DND-41 (cell line): ENCODE measurements at places on chromosomes 1 and 21.

GRCh38 chr1:222919478-222919865 is 104.6 kb downstream of the DISP1 start:
- DNase-seq: no peak

GRCh38 chr1:164853146-164853545 is 294.2 kb downstream of the PBX1 start:
- DNase-seq: no peak

DNA sequence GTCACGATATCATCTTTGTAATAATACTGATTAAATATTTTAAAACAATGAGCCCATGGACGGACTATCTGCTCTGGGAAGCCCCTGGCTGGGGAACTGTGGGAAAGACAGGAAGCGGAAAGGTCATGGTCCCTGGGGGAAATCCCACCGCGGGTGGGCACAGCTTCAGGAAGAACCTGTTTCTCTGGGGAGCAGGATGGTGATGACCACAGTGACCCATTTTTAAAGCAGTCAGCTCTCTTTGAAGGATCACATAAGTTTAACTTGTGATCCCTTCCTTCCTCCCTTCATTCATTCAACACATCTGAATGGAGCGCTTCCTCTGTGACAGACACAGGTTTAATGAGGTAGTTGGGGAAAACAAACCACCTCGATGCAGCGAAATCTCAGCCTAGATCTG is 73.0 kb downstream of the DHRS3 start:
- no peak for DNase-seq

DNA sequence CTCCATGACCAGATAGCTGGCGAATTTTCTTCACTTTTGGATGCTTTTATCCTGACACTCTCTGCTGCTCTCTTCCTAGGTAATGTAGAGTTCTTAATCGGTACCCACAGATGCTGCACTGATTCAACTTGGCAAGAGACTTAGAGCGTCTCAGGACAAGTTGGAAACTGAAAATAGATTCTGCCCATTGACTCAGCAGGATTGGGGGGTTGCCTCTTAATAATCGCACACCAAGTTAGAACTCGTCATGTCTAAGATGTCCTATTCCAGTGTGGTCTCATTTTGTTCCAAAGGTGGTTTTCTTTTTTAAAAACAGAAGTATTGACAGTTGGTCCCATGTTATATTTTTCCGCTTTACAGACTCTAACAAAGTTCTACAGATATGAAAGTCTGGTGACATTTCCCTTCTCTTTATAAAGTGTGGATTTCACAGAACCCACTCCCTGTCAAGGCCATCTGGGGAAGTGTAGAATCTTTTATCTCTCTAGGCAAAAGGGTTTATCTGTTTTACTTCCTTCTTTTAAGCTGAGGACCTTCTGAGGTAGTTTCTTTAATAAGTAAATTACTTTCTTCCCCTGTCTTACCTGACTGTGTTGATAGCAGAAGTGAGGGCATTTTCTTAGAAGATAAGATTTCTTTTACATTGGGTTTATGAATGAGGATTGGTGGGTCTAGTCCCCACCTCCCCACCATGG is 12.1 kb upstream of the DIPK1A start:
- DNase-seq: no peak

- no peak for DNase-seq
Observed at GRCh38 chr1:240091614-240092300, at the start of gene FMN2. Gene FMN2, plus strand, starts transcription at chr1:240091883. Its CDS starts 227 bp downstream, at chr1:240092110.

- no peak for DNase-seq
Observed at GRCh38 chr1:165353731-165354671, 2.5 kb downstream of the LMX1A start.

DNA sequence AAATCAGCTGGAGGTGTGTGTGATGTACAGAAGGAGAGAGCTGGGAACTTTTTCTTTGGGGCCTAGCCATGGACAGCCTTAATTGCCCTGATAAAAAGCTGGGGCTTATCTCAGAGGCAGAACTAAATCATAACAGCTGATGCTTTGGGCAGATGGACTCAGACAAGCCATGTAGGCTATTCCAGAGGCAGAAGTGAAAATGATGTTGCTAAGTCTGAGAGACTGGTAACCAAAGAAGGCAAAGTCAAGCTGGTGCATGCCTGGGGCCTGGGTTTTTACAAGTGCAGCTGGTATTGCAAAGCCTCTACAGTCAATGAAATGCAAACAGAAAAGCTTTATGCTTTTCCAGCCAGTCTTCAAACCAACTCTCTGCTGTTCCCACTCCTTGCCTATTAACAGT is 39.0 kb upstream of the LMX1A start:
- no peak for DNase-seq

DNA sequence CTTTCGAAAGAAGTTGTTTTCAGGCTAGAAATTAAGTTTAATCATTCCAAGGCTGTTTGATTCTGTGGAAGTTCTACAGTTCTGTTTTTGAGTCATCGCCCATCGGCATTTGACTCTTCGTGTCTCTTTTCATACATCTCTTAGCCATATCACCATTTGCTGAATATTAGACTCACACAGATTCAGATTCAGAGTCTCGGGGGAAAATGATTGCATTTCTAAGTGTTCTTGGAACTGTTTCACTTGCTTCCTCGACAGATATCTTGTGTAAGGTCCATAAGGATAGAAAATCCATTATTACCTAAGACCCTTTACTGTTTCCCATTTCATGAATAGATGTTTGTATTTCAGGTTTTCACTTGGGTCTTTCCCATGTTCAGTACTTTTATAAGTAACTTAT is 237.0 kb upstream of the SGIP1 start:
- no peak for DNase-seq

DNA sequence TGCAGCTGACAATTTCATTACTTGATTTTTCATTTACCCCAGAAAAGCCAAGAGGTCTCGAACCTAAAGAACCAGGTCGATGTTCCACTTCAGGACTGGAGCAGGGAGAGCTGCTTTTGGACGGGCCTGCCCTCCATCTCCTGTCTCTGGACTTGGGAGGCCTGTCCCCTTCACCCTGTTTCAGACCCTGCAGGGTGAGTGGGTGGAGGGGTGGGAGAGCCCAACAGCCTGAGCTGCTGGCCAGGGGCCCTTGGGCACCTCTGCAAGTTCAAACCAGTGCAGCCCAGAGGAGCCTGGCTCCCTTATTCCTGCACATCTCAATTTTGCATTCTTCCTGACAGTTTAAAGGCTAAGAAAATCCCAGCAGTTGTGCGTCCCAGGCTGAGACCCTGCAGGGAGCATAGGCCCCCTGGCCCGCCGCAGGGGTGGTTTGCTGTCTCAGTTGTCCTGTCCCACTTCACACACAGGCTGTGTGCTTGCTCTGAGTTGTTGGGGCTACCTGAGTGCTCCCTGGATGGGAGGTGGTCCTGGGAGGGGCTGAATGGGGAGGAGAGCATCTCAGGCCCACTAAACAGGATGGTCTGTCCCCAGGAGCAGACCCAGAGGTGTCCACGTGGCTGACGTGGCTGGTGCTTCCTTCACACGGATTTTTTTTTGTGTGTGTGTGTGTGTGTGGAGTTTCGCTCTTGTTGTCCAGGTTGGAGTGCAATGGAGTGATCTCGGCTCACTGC is 443.7 kb downstream of the PTPRU start:
- no peak for DNase-seq

- DNase-seq: no peak
Observed at GRCh38 chr1:225762444-225762843, 15.2 kb upstream of the SRP9 start.

- DNase-seq: peak; percentile 26
Observed at GRCh38 chr1:112618114-112618720, 724 bp downstream of the ST7L start.

- DNase-seq: no peak
Observed at GRCh38 chr1:30550365-30551220, 172.8 kb downstream of the MATN1 start.

DNA sequence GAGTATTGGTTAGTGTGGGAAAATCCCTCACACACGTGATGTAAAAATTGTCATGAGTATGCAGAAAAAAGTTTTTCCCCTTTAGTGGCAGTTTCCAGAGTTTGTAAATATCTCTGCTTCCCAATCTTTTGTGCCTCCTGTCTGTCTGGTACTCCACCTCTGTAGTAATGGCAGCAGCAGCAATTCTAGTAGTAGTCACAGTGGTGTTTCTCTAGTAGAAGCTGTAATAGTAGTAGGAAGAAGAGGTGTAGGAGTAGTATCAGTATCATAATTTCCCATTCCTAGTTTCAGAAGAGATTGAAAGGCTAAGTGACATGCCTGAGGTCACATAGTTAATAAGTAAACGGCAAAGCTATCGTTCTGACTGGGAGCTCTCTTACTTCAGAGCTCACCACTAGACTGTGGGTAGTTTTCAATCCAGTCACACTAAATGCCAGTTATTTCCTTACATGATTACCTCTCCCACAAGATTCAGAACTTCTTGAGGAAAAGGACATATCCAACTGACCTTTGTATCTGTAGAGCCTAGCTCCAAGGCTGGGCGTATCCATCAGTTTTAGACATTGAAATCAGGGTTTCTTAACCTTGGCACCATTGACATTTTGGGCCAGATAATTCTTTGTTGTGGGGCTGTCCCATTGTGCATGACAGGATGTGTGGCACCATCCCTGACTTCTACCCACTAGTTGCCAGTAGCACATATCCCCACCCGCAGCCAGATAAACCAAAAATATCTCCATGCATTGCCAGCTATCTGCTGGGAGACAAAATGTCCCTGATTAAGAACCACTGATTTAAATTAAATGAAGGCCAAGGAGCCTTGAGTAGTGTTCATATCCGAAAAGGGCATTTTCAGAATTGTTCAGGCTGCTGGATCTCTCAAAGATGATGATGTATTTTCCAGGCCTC is 135.9 kb downstream of the FGGY start:
- DNase-seq: no peak

DNA sequence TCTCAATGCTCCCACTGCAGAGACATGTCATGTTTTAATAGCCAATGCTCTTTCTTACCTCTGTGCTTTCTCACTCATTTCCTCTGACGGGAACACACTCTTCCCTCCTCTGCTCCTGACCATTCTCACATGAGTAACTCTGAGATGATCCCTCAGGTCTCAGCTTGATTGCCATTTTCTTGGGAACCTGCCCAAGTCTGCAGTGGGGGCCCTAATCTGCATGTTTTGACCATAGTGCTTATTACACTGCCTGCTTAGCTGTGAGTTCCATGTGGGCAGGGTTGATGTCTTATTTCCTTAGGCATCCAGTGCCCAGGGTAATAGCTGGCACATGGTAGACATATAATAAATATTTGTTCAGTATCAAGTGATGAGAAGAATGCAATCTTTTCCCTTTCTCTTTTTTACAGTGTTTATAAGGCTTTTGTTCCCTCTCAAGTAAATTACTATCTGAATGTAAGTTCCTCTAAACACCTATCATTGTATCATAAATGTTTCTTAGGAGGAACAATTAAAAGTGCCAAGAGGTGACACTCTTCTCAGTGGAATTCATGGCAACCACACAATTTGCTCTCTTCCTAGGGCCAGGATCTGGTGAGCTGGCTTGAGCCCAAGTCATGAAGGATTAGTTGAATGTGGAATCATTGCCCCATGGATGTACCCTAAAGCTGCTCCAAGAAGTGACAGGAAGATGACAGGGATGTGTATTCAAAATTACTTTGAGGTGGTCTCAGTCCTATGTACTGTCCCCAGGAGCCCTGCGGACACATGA is 485.4 kb upstream of the USP24 start:
- no peak for DNase-seq

GRCh38 chr1:247857069-247857984 is at the start of gene TRIM58:
Gene TRIM58, plus strand, starts transcription at chr1:247857187. Its CDS starts 60 bp downstream, at chr1:247857247.
- DNase-seq: no peak

DNA sequence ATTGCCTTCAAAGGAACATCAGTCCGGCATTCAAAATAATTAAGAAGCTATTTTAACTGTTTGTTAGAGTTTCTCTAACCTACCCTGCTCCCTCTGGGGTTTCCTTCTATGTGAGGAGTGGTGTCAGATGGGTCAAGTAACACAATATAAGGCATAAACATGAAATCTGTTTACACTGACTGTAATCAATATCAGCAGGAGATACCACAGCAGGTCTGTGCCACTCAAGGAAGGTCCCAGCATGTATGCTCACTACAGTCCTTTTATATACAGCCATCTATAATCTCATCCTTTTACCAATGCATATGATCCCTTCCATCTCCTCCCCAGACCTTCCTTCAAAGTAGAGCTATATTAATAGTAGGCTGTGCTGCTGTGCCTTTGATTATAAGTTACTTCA is 25.4 kb downstream of the EEIG2 start:
- no peak for DNase-seq

DNA sequence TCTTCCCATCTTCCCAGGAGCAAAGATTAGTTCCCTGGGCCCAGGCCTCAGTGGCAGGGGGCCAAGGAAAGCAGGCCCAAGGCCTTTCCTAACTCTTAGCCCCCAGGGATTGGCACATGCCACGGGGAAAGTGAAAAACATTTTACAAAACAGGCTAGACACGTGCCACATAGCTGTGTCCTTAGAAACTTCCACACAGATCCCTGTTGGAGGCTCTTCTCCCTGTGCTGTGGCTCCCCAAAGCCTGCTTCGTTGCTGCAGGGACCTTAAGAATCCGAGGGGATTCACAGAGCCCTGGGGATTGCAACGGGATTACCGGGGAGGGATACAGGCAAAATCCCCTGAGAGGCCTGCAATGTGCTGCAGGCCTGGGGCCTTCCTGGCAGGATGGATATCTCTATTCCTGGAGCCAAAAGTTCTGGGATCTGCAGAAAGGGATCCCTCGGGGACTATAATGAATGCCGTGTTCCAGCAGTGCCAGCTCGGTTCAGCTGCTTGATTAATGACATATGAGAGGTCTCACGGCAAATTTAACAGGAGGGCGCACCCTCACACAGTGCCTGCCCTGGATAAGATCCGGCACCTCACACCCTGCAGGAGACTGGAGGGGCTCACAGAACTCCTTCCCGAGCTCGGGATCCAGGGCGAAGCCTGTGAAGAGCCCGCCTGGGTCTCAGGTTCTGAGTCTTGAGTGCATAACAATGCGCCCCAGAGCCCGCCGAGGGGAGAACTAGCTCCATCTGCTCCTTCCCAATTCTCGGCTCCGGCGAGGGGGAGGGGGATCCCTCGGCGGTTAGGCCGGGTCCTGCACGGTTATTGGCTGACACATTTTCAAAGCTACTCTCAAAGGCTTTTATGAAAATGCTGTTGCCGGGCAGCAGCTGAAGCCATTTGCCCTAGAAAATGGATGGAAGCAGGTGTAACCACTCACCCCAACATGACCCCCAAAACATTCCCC is 15.3 kb upstream of the RGS8 start:
- DNase-seq: no peak
